ENCODE measurements at places on chromosomes 16 and 17.

- no peak for DNase-seq
Observed at GRCh38 chr16:87531418-87531817, 38.6 kb upstream of the ZCCHC14 start.

- no peak for DNase-seq
Observed at GRCh38 chr16:7422036-7422888, 89.6 kb downstream of the RBFOX1 start.

- DNase-seq: peak; percentile 22
Observed at GRCh38 chr17:63423251-63423950, 22.7 kb downstream of the CYB561 start.

GRCh38 chr16:49491771-49492761 lies 118.5 kb downstream of the C16orf78 start:
- DNase-seq: no peak

DNA sequence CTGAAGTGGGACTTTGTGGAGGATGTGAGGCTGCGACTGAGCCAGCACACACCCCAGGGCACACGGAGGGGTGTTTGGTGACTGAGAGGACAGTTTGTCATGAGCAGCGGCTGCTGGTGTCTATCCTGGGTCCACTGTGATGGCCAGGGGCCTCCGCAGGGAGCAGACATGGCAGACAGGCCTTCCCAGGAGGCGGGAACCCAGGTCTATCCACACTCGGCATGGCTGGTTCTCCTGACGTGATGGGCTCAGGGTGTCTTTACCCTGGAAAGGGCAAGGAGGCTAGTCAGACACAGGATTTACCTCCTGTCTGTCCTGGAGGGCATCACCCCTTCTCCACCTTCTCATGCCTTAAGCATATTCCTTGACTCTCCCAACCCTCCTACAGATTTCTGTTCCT lies 671 bp upstream of the CD300C start:
- DNase-seq: no peak

All from vagina (tissue), 2 donors.